ENCODE measurements at places on chromosomes 3 and 15. TPM values are rescaled to one million over a fixed set of nuclear protein-coding genes. Genes with fewer than 3 reads are reported as not detected.

Gene NDUFB5
- total RNA-seq, result 17.2 TPM

GRCh38 chr3:100781301-100781700, 72.0 kb downstream of the TFG start:
- H3K36me3 ChIP-seq, result no peaks in the 10 kb centered on the region
- H3K27ac ChIP-seq, result no peak overlapping the region

DNA sequence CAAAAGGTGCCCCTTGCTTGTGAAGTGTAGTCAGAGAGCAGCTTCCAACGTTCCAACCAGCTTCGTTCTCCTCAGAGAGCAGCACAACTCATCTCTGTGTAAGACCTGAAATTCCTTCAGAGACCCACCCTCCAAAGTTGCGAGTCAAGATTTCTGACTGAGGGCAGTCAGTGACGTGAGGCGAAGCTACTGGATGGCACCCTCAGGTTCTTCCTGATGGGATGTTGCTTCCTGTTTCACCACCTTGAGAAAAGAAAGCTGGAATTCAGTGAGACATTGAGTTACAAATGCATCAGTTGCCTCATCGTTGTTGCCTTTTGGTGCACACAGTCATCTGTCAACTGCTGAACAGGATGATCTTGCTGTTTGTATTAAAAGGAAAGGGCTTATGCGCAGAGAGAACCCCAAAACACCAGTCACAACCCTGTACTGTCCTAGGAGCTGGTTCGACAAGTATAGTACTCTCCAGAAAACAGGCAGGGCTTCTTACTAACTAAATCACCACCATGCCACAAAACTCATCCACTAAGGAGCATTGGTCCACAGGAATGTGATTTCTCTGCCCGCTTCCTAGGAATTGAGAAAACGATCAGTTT, at the start of gene CERS3:
Gene CERS3, minus strand, starts transcription at position 118 of the 596 bp plus-strand sequence. CDS start 27,101 bp downstream, outside the sequence.
- no peaks in the 10 kb centered on the region for H3K36me3 ChIP-seq
- no peaks in the 10 kb centered on the region for H3K27me3 ChIP-seq
- H3K27ac ChIP-seq, result no peak within 1 kb of the TSS
- H3K4me1 ChIP-seq, result no peaks in the 10 kb centered on the region

Gene SPINK8
- total RNA-seq, result not detected

Gene CCDC33
- not detected for total RNA-seq
